T follicular helper cell (primary cell): ENCODE measurements at places on chromosomes 11 and 22.
A peak's percentile ranks its signal among the peaks of the same experiment; 100 is the strongest.

DNA sequence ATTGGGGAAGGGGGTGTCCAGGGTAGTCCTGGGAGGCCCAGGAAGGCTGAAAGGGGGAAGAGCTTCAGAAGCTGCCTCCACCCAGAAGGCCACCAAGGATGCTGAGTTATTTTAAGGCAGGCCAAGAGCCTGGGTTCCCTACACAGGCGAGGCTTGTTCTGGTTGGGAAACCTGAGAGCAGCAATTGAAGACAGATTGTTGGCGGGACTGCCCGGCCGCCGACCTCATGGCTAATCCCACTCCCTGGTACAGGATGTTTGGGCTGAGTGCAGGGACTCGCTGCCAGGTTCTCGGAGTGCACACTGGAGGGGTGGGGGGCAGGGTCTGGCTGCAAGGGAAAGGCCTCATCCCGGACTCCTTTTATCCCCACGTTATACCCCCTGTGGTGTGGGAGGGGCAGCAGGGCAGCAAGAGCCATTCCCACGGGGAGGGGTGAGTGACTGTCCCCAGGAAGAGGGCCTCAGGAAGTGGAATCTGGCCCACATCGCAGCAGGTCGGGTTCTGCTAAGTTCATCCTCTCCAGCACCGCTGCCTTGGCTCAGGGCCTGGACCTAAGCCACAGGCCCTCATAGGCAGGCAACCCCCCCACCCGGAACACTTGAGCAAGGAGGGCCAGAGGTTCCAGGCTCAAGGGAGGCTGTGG lies 43.6 kb upstream of the PRR5 start:
- DNase-seq = no peak

DNA sequence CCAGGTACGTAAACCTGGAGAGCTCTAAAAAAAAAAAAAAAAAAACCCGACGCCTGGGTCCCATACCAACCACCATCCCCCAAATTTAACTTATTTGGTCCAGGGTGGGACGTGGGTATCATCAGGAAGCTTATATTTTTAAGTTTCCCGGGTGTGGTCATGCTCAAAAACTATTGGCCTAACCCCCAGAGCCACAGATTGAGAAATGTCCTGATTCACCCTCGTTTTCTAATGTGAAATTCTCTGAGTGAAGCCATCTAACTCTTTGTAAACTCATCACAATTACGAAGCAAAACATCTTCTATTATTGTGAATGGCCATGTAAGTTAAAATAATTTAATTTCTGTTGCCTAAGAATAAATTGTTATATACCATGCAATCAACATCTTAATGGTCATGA lies 29.6 kb downstream of the PAK1 start:
- DNase-seq = no peak

- no peak for DNase-seq
These were observed 2.3 kb downstream of the CHKA start for GRCh38 chr11:68118706-68119448.

DNA sequence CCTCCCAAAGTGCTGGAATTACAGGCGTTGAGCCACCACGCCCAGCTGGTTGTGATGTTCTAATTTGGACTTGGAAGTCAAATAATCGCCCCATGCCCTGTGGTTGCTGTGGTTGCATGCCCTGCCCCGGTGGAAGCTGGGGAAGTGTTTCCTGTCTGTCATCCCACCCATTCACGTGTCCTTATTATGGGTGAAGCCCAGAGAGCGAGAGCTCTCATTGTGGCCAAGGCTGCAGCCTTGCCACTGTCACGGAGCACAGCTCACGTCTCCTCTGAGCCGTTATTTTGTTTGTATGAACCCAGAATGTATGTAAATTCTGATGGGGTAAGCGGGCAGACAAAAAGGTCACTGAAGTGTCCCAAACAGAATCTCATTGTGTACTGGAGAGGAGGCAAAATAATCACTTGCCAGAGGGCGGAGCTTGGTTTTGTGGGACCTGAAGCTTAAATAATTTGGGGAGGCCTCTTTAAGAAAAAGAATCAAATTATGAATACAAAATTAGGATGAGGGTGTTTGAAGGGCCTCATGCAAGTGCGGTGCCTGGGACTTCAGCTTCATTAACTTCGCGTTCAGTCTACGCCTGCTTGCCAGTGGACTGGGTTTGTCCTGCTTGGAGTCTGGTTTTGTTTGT lies 25.8 kb upstream of the TREH start:
- DNase-seq = no peak

DNA sequence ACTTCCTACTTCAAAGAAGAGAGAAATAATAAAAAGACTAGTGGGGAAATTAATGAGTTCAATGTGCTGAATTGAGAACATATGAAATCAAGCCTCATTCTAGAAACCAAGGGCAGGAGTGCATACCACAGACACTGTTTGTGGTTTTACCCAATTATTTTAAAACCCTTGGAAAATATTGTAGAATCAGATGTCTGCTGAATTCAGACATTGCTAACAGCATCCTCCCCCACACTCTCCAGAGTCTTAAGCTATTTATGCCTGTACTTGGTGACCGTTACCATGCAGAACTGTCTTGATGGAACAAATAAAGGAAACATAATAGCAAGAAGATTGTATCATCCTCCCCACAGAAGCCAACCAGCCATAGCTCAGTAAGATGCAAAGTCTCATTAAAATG lies 850.1 kb downstream of the NTM start:
- no peak for DNase-seq

- DNase-seq = no peak
These were observed 313.1 kb downstream of the C11orf87 start for GRCh38 chr11:109735128-109735527.

DNA sequence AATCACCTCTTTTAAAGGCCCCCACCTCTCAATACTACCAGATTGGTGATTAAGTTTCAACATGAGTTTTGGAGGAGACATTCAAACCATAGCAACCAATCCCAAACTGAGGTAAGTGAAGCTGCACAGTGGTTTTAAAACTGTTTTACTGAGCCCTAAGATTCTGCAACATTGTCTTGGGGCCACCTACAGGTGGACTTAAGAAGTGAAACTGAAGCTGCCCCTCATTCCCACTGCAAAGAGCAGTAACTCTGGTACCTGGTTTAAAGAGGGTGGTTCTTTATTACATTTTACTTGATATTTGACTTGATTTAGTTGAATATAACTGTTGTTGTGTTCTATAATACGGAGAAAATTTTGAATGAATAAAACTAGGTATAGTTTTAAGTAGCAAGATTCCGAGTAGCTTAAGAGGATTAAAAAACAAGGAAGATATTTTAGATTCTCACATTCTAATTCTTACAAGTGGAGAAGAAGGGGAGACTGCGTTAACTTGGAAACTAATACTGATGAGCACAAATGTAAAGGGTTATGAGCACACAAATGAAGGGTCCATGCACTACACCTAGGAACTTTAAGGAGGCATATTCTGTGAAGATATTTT lies 26.7 kb downstream of the SYT9 start:
- no peak for DNase-seq

GRCh38 chr11:78156127-78156844 lies 16.9 kb upstream of the ALG8 start:
- DNase-seq = no peak

- no peak for DNase-seq
These were observed 23.2 kb downstream of the MEI1 start for GRCh38 chr22:41722496-41722895.

DNA sequence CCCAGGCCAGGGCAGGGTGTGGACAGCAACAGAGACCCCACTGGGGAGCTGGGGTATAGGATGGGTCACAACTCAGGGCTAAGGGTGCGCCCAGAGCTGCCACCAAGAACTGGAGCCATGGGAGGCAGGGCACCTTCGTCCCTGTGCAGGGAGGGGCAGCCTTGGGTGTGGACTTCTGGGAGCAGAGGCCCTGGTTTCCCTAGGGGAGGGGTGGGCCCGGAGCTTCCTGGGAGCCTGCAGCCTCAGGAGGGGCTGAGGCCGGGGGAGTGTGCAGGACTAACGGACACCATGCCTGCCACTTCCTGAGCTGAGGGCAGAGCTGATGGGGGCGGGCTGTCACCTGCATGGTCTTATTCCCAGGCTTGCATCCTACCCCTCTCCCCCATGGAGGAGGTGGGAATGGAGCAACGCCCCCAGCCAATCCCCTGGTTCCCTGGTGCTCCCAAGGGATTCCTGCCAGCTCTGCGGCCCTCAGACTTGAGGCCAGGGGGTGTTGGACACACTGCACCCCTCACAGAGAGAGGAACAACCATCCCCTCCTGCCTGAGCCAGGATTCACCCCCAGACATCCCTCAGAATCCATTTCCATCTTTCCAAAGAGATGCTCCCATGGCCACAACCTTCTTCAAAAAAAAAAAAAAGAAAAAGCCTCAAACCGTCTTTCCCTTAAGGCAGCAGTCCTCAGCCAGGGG lies 225.7 kb downstream of the CTTN start:
- DNase-seq = no peak

GRCh38 chr11:68027667-68028066 lies 2.8 kb upstream of the NDUFS8 start:
- DNase-seq = no peak

GRCh38 chr11:115927823-115928329 lies 423.7 kb upstream of the CADM1 start:
- DNase-seq = no peak

DNA sequence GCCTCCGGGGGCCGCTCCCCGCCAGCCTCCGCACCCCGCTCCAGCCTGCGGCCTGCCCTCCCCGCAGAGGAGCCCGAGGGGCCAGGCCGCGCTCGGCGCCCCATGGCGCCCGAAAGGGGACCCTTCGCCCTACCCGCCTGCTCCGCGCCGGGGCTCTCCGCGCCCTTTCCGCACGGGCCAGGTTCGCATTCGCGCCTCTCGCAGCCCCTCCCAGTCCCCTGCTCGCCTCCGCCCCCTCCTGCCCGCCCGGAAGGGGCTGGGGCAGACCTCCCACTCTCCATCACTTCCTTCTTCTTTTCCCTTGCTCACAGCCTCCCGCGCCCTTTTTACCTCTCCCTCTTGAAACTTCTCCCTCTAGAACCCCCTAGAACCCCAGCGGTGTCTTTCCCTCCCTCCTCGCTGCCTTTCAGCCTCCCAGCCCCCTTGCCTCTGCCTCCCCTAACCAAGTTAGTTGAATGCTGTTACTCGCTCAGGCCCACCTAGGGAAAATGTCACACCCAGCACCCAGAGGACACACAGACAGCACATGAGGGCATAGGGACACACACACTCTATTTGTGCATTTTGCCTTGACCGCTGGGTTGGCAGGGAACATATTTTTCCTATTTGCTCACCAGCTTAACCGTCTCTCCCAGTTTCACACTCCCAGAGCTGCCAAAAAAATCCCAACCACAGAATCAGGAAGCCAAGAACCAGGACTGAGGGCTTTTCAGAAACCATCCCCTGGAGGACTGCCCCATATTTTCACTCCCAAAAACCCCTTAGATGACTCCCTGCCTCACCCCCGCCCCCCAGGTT lies at the start of gene SLC43A3:
TSS of gene SLC43A3 (minus strand) at position 193 of the 798 bp plus-strand sequence. CDS start 949 bp downstream, outside the sequence.
- peak; percentile 27 for DNase-seq

GRCh38 chr22:47965896-47966295 lies 1203.4 kb downstream of the TBC1D22A start:
- DNase-seq = no peak

DNA sequence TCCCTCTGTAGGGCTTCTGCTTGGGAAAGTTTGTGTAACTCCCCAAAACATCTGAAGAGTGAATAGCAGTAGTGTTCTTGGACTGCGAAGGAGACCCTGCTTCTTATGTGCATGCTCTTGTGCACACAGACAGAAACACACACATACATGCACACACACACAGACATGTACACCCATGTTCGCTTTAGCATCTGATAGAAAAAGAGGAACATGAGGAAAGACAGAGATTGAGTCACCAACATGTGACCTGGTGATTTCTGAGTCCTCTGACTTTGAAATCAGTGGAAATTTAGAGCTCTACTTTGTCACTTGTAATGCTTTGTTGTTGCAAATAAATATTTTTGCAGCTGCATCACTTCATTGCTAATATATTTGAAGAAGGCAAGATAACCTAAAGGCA lies 23.8 kb downstream of the CD44 start:
- DNase-seq = no peak

DNA sequence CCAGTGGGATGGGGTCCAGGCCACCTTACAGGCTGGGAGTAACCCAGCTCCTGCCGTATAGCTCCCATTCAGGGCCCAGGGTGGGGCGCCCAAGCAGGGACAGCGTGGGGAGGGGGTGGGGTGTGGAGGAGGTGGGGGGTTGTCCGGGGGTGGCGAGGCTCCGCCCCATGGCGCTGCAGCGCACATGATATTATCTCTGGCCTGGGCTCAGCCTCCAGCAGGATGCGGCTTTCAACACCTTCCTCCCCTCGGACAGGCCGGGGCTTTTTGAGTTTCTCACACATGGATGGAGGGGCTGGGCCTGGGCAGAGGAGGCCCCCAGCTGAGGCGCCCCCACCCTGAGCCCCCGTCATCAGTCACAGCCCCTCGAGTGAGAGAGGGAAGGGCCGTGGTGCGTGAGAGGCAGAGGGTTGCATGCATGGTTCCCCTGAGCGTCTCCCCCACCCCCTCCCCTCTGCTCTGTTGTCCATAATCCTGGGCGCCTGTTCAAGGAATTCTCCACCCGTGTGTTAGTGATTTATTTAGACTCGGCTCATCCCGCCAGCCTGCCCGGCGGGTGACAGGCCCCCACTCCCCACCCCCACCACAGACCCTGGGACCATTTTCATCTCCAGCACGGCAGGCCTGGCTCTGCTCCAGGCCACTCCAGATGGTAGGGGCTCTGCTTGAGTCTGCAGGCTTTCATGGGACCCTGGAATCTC lies 44.9 kb downstream of the WNT11 start:
- no peak for DNase-seq

GRCh38 chr11:125588505-125588904 lies 4.1 kb upstream of the STT3A start:
- no peak for DNase-seq

DNA sequence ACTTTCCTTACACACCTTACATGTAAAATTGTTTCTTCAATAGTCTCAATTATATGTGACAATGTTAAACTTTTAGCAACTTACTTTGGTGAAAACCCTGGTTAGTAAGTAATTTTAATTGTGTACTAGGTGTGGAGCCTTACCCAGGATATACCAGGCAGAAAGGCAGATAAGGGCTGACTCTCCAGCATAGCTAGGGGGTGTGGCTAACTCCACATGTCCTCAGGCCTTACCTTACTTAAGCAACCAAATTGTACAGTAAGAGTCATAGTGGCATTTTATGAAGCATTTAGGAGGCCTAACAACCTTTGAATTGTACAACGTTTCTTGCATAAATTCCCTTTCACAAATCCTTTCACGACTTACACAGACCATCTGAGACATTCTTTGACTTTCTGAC lies 118.2 kb upstream of the OR9Q1 start:
- DNase-seq = no peak

- DNase-seq = no peak
These were observed 119.2 kb upstream of the C11orf87 start for GRCh38 chr11:109302591-109303334.

GRCh38 chr11:7520981-7521487 lies 7.2 kb downstream of the PPFIBP2 start:
- no peak for DNase-seq

GRCh38 chr22:30077279-30077880 lies 2.9 kb upstream of the HORMAD2 start:
- no peak for DNase-seq

GRCh38 chr22:28714043-28714628 lies 27.5 kb downstream of the CHEK2 start:
- DNase-seq = no peak
